ENCODE measurements at places on chromosomes 7 and 10.

- no peak for DNase-seq
Observed at GRCh38 chr7:28389504-28390395, 22.6 kb upstream of the CREB5 start.

GRCh38 chr10:24428410-24428782 lies 219.5 kb downstream of the KIAA1217 start:
- no peak for DNase-seq

GRCh38 chr7:106858618-106859532 lies 6.2 kb upstream of the PIK3CG start:
- no peak for DNase-seq

DNA sequence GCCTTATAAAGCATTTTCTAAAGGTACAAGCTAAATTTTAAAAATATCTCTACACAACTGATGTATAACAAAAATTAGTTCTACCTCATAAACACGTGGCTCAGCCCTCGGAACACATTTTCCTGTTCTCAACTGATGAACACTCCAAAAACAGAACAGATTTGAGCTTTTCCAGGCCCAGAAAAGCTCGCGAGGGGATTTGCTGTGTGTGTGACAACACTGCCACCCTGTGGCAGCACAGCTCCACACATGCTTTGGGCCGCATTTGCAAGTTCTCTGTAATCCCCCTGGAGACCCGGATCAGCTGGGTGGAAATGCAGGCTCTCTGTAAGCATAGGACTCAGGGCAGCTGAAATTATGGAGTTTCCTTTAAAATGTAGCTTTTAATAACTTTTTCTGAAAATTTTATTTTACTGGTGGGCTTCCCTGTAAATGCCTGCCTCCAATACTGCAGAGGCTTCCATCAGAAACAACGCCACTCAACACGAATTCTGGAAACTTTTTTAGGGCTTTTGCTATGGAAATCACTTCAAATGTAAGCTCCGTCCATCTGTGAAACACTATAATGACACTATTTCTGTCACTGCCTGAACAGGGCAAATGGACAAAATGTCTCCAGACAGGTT lies 155.5 kb downstream of the COBL start:
- DNase-seq, result peak; percentile 50

DNA sequence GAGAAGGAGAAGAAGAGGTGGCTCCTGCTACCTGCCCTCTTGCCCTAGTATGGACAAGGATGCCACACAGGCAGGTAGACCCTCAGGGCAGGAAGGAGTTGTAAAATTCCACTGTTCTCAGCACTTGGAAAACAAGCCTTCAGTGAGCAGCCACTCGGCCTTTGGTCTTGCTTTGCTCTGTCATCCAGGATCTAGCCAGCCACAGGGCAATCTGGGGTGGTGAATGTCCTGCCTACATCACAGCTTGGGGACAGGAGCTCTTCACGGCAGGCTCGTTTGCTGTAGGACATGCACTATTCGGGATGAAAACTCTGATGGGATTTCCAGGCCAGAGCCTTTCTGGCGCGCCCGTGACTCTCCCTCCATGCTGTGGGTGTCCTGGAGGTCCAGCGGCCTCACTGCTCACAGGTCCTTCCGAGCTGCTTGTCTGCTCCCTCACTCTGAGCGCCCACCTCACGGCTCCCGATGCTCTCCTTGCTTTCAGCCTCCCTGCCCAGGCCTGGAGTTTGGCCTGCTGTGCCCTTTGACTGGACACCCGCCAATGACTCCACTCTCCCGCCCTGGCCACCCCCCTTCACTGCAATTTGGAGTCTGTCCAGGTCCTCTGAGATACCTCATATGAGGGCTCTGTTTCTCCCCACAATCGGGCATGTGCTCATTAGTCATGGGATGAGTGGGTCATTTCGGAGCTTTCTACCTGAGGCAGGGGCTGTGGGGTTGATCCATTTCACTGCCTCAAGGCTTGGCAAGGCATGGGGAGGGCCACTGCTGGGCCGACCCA lies 227.2 kb upstream of the GRB10 start:
- DNase-seq, result no peak

GRCh38 chr7:105316578-105317344 lies 72.0 kb downstream of the SRPK2 start:
- no peak for DNase-seq

DNA sequence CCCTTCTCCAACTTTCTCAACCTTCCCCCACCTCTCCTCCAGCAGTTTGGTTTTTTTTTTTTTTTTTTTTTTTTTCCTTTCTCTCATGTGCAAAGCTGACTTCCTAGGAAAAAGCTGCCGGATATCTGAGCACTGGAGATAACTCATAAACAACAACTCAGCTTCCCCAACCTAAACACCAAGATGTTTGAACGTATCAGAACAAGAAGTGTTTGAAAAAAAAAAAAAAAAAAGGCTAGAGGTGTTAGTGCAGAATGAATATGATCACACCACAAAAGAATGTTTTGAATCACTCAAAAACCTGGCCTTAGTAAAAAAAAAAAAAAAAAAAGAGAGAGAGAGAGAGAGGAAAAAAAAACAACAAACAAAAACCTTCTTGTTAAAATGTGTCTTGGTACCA lies 11.2 kb downstream of the GATA3 start:
- DNase-seq, result no peak

DNA sequence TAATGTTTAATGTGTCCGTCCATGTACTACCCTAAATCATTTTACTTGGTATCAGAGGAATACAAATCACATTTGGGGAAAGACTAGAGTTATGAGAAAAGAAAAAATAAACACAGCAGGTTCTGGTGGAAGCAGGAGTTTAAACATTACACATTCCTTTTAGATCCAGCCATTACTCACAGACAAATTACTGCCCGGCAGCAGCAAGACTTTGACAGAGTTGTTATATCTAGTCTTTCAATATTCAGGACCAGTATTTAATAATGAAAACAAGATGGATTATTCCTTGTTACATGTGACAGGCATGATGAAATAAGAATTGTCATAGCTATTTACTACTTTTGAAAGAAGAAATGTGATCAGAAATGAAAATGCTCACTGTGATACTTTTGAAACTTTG lies 131.8 kb upstream of the GNAI1 start:
- no peak for DNase-seq

DNA sequence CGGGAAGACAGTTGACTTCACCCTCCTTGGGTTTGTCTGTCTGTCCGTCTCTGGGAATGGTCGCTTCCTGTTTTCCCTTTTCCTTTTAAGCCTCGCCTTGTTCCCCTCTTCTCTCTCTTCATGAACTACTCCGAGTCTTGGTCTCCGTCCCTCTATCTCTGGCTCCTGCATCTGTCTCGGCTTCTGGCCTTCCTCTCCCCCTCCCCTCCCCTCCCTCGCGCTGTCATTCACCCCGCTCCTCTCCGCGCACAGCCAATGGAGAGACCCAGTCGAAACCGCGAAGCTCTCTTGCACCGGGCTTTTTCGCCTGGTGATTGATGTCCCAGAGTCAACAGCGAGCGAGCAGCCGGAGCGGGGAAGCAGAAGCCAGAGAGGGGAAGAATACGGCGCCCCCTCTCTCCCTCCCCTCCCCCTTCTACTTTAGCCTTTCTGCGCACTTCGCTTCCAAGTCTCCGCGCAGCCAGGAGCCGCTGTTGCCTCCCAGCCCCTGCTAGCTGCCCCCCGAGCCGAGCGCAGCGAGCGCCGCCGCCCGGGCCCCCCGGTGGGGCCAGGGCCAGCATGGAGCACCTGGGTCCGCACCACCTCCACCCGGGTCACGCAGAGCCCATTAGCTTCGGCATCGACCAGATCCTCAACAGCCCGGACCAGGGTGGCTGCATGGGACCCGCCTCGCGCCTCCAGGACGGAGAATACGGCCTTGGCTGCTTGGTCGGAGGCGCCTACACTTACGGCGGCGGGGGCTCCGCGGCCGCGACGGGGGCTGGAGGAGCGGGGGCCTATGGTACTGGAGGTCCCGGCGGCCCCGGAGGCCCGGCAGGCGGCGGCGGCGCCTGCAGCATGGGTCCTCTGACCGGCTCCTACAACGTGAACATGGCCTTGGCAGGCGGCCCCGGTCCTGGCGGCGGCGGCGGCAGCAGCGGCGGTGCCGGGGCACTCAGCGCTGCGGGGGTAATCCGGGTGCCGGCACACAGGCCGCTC lies at the start of gene TLX1:
TSS of gene TLX1 (plus strand) at position 317 of the 978 bp plus-strand sequence. CDS start at position 559, 242 bp downstream.
- DNase-seq, result no peak

- DNase-seq, result no peak
Observed at GRCh38 chr7:79434098-79434497, 19.4 kb downstream of the MAGI2 start.

DNA sequence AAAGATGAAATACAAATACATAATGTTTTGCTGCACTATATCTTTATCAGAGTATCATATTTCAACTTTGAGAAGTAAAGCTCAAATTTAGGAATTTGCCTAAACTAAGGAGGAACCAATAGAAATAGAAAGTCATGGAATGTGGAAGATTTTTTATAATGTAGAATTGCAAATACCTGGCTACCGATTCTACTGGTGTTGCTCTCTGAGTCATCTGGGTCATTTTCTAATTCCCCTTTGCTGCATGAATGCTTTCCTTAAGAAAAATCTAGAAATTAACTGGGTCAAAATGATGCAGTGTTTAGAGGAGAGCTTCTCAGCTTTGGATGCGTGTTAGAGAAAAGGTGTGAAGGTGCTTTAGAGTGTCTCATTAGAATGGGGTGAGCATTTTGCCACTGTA lies 568.9 kb upstream of the ANKRD30A start:
- no peak for DNase-seq

DNA sequence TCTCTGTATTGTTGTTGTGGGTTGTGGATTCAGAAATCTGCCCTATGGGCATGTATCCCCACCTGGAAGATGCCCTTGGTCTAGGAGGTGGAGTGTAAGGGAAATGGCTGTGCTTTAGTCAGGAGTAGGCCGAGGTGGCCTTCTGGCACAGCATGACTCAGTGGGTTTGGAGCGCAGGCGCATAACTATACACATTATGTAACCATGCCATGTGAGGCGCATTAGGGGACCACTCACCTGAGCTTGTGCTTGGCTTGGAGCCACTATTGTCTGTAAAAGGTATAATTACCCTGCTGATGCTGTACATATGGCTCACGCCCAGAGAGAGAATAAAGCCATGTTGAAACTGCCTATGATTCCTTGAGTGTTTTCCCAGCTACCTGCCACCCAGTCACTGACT lies 20.6 kb upstream of the ADAMTS14 start:
- DNase-seq, result no peak

- no peak for DNase-seq
Observed at GRCh38 chr7:103011650-103012049, 62.9 kb downstream of the FBXL13 start.

- no peak for DNase-seq
Observed at GRCh38 chr10:70315815-70316214, 32.0 kb upstream of the NPFFR1 start.

DNA sequence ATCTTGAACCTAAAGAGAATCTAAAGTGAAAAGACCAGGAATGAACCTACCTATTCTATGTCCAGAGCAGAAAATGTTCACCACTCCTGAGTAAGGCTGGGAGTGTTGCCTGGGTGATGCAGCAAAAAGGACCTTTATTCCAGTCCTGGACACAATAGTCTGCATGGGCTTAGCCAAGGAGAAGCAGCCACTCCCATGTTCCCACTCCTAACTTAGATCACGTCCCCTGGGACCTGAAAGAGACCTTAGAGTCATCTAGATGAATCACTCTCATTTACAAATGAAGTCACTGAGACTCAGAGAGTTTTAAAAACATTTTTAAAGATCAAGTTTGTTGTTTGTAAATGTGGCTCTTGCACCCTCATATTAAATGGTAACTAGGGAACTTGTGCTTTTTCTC lies 763.4 kb downstream of the KCNMA1 start:
- no peak for DNase-seq

DNA sequence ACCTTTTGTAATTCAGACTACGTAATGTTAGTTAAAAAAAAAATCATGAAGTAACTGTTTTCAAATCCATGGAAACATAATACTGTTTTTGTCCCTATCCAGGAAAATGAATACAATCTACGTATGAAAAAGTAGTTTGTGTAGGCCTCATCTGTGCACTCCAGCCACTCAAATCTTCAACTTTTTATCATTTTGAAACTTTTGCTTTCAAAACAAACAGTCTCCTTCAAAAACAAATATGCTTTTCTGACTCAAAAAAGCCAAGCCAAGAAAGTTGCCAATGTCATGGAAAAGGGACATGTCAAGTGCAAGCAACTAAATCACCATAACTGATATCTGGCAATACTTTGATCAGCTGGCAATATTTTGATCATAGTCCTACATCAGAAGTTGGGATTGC lies 13.1 kb downstream of the THNSL1 start:
- no peak for DNase-seq

GRCh38 chr7:78284945-78285344 lies 486.4 kb downstream of the PHTF2 start:
- no peak for DNase-seq

DNA sequence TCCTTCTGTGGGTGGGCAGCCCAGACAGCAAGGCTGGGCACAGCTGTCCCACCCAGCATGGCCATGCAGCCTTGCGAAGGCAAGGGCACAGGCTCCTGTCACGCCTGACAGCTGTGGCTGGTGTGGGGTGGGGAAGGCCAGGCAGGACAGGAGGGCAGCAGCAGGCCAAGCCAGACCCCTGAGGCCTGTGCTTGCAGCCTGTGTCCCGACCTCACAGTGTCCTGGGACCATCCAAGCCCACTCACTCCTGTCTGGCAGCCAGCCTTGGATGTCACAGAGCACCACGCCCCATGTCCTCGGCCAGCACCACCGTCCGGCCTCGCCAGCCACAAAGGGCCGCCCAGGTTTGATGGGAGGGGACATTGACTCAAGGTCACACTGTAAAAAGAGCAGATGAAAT lies 85.5 kb upstream of the LRRC4 start:
- no peak for DNase-seq

DNA sequence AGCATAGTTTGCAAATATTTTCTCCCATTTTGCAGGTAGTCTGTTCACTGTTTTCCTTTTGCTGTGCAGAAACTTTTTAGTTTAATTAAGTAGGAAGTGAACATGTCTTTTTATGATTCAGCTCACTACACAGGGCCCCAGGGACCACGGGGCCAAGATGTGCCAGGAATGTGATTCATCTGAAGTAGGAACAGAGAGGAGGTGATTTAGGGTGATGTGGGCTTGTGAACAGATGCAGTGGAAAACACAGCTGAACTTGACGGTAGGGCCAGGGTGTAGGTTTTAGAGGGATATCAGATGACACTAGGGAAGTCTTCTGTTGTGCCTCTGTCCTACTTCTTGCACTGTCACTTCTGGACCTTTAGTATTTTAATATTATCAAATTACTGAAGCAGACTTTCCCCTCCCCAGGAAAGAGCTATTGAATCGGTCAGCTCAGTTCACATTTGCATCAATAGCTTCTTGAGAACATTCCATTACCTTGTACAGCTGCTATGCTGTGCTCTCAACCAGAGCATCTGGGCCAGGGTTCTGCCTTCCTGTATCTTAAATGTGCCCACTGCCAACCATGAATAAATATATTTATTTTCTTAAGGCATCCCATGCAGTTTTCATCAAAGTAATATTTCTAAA lies 96.9 kb downstream of the OSBPL3 start:
- no peak for DNase-seq

GRCh38 chr10:7817576-7817975 lies 729 bp upstream of the TAF3 start:
- no peak for DNase-seq

All from stimulated activated CD4-positive, alpha-beta T cell treated with anti-CD3 and anti-CD28 coated beads, Interleukin-2, amount 100 ng/mL, for 48 hours (primary cell).